ENCODE measurements at places on chromosomes 16 and 17.

GRCh38 chr16:53913099-53913870 lies 209.3 kb downstream of the FTO start:
- no peak for DNase-seq

DNA sequence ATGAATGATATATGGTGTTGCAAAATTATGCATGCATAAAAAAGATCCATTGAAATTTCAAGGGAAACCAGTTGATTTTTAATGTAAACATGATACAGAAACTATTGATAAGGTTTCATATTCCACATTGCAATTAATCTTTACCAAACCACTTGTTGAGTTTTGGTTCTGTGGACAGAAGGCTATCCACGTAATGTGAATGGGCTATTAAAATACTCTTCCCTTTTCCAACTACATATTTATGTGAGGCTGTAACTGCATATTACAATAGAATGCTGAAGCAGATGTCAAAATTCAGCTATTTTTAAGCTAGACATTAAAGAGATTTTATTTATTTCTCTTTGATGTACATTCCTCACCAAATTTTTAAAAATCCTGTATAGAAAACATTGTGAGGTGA lies 33.7 kb upstream of the VPS4A start:
- DNase-seq, result no peak

DNA sequence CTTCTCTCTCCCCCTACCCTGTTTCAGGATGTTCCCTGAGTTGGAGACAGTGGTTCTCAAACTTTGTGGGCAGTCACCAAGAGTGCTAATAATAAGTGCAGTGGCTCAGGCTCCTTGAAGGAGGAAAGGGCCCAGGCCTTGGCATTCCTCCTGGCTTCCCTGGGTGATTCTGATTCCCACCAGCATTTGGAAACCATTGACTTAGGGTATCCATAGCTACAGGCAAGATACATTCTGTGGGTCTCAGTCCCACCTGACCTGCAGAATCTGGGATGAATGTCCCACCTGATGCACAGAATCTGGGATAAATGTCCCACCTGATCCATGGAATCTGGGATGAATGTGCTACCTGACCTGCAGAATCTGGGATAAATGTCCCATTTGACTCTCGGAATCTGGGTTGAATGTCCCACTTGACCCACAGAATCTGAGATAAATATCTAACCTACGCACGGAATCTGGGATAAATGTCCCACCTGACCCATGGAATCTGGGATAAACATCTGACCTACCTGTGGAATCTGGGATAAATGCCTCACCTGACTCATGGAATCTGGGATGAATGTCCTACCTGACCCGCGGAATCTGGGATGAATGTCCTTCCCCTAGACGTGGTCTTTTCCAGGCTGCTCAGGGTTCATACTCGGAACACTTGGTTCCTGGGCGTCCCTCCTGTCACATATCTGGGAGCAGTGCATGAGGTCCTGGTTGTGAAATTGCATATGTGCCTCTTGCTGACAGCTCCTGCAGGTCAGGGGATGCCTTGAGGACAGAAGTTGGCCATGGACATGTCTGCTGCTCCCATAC lies 136.7 kb upstream of the HS3ST2 start:
- no peak for DNase-seq

- DNase-seq, result no peak
Measured at GRCh38 chr17:78010759-78011158, 52.3 kb downstream of the TNRC6C start.

DNA sequence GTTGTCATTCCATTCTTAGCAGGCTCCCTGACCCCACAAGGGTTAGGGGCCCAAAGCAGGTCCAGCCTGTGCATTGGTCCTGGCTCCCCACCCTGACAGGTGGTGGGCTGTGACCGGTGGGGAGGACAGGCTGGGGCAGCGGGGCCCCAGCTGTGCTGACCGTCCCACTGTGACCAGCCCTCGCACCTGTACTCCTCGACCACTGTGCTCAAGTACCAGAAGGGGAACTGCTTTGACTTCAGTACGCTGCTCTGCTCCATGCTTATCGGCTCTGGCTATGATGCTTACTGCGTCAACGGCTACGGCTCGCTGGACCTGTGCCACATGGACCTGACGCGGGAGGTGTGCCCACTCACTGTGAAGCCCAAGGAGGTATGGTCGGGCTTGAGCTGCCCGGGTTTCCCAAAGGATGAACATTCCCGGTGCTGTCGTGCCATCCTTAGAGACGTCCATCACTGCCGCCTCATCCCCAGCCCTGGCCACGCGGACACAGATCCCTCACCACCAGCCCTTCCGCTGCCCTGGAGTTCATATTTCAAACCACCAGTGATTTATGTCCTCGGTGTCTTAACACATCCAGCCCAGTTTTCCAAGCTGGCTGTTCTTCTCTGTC lies 7.3 kb downstream of the DRC7 start:
- DNase-seq, result no peak

- DNase-seq, result no peak
Measured at GRCh38 chr17:64291268-64291851, 28.3 kb upstream of the TEX2 start.

Measured in activated CD8-positive, alpha-beta memory T cell treated with anti-CD3 and anti-CD28 coated beads for 48 hours (primary cell).